Activated CD8-positive, alpha-beta memory T cell treated with anti-CD3 and anti-CD28 coated beads for 4 hours (primary cell): ENCODE measurements at places on chromosomes 4 and X.

- no peak for DNase-seq
These were observed 97.1 kb upstream of the MAML3 start for GRCh38 chr4:140250989-140251552.

DNA sequence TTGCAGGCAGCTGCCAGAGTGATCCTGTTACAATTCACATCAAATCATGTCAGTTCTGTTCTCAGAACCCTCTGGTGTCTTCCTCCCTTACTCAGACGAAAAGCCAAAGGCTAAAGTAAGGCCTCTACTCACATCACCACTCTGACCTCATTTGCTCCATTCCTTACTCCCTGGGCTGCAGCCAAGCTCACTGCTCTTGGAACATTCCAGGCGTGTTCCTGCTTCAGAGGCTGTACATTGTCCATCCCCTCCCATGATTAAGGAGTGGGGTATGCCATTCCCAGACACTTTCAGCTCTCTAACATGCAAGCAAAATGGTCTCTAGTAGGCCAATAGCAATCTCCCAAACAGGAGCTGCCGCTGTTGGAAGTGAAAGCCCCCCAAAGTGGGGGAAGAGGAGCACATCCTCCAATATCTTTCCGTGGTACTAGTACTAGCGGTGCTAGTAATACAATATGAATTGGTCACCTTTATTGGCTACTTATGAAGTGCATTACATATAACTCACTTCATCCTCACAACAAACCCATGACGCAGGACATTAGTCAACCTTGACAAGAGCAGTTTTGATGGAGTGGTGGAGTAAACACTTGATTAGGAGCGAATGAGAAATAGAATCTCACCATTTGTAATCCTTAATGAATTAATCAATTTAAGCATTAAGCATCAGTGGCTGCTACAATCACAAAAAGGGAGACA, 15.0 kb downstream of the GAB3 start:
- no peak for DNase-seq

- DNase-seq: no peak
These were observed 2.2 kb downstream of the SOX3 start for GRCh38 chrX:140502491-140503237.

GRCh38 chrX:118329175-118329574, 16.7 kb upstream of the WDR44 start:
- DNase-seq: no peak

DNA sequence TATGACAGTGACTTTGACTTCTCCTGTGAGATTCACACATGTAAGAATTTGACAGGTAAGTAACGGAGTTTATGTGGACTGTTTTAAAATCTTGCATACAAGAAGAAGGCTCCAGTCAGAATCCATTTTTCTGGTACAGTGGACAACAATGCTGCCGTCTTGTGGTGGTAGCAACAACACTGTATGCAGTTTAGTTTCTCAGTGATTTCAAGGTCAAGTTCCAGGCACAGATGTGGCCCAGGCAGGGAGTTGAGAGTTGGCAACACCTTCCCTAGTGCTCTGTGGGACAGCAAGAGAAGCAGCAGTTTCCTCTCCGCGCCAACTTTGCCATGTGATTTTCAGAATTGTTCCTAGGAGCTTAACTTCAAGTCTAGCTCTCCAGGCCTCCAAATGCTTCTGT, 56.0 kb upstream of the STPG2 start:
- DNase-seq: no peak

- no peak for DNase-seq
These were observed 39.8 kb downstream of the SNCA start for GRCh38 chr4:89797117-89797516.

- DNase-seq: no peak
These were observed 814 bp upstream of the LOC101059915 start for GRCh38 chrX:71666240-71667223.

DNA sequence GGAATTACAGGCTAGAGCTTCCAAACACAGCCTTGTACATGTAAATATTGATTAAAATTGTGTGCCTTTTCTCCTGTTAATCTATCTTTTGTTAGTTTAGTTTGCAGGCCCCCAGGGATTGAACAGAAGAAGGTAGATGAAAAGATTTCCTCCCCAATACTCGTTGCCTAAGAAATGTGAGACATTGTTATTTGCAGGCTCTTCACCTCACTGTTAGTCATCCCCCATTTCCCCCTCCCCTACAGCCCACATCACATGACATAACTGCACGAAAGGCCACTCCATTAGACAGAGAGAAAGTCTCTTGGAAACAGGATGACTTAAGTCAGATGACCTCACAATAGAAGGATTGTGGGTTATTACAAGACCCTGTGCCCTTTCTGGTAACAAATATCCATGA, 13.3 kb upstream of the MID1 start:
- DNase-seq: no peak

- no peak for DNase-seq
These were observed 825.7 kb downstream of the TECRL start for GRCh38 chr4:63583561-63583960.

GRCh38 chr4:15651676-15652075, 3.5 kb downstream of the FBXL5 start:
- no peak for DNase-seq

DNA sequence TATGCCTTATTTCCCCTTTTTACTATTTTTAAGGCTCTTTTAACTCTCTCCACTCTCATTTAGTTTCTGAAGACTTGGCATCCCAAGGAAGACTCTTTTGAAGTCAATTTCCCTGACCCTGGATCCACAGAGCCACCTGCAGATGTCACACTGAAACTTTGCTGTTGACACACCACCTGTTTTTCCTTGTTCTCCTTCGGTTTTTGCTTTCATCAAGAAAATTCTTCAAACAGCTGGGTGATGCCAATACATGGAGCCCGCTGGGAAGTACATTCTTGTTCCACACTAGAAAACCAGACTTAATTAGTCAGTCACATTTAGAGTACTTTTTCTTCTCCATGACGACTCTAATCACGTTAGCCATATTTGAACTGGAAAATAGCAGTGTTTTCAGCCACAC, 293.9 kb downstream of the PDGFC start:
- DNase-seq: no peak

- DNase-seq: no peak
These were observed 29.0 kb downstream of the PDHA1 start for GRCh38 chrX:19372547-19373331.

GRCh38 chr4:24731448-24731847, 63.9 kb upstream of the SOD3 start:
- DNase-seq: no peak

DNA sequence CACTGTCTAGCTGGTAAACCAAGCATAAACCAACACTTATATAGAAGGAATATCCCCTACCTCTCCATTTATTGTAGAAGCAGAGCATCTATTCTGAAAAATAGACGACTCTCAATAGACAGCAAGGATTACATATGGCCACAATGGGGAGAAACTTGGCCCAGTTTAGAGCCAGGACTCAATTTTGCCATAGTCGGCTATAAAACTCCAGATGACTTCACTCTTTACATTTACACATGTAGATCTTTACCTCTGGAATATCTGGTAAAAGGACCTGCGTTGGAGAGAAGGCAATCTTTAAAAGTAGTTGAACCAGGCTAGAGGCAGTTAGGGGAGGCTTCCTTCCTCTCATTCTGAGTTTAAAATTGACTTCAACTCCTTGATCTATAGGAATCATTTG, 77.3 kb downstream of the HMGB2 start:
- no peak for DNase-seq

DNA sequence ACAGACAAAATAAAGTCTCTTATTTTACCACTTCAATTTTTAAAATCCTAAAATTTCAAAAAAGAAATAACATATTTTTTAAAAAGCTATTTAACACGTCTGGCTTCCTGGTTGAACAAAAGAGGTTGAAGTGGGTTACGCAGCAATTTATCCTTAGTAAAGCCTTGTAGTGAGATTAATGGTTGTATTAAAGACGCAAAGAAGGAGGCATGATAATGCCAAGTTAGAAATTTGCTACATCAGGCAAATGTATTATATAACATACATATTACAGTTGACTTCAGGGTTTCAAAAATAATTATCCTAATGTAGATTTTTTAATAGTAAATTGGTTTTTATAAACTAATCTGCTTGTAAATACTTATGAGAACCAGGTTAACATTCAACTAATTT, 35.3 kb downstream of the ANKRD17 start:
- no peak for DNase-seq

- DNase-seq: no peak
These were observed 2.0 kb upstream of the FGB start for GRCh38 chr4:154560824-154561231.

- no peak for DNase-seq
These were observed 227.7 kb downstream of the C4orf33 start for GRCh38 chr4:129323658-129324057.

- no peak for DNase-seq
These were observed 44.3 kb downstream of the BMPR1B start for GRCh38 chr4:94802091-94802490.

GRCh38 chr4:110512901-110513300, 36.9 kb downstream of the ENPEP start:
- DNase-seq: no peak

DNA sequence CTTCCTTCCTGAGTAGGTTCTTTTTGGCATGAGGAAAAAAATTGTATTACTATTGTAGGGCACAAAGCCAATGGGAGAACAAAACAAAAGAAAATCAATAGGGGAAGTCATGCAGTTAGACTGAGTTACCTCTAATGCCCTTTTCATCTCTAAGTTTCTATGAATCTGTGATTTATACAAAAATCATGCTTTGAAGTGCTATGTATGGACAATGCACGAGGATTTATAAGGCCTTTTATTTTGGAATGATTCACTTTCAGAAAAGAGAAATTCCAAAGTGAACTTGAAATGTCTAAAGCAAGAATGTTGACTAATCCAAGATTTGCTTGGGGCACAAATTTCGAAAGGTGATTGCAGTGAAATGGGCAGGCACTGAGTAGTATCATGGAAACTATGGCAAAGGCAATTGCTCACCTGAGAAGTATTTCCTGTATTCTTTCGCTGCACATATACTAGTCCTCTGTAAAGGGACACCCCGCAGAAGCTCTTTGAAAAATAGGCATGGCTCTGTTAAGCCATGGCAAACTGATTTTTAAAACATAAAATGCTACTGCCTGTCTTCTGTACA, 52.8 kb downstream of the ADGRG4 start:
- DNase-seq: no peak

GRCh38 chr4:47483745-47484144, 1.3 kb upstream of the ATP10D start:
- DNase-seq: no peak

DNA sequence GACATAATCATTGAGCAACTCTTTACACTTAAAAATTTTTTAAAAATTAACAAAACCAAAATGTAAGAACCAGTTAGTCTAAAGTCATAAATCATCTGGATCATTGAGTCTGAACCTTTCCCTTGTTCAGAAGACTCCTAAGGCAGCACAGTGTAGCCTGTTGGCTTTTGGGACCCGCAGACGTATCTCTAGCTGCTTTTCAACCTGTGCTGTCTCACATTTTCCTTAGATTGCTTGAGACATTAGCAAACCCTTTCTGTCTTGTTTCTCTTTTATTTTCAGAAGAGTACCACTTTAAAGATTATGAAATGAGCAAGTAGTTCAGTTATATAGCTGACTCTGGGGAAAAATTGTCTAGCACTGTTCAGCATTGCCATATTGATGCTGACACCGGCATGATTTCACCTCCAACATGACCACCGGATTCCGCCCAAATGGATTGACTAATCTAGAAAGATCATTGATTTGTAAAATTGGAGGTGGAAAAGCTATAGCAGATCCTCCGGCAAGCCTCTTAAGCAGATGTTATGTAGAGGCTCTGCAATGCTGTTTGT, 8.9 kb downstream of the TCEANC start:
- no peak for DNase-seq

DNA sequence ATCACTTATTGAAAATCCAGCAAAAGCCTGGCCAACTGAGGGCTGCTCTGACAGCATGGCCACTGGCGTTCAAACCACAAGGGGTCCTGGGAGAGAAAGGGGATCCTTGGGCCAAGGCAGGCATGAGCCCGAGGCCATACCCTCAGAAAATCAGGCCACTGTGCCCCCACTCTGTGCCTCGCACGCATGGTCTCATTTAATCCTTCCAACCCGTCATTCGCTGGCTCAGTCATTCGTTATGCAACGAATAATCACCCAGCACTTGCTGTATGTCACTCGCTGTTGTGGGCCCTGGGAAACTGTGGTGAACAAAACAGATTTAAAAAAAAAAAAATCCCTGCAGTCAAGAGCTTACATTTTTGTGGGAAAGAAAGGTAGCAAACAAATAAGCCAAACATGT, 112.7 kb downstream of the BCOR start:
- DNase-seq: no peak

GRCh38 chrX:133670383-133670782, 255.1 kb upstream of the GPC4 start:
- DNase-seq: no peak

- DNase-seq: no peak
These were observed 46.9 kb upstream of the SLC39A8 start for GRCh38 chr4:102392033-102392744.

DNA sequence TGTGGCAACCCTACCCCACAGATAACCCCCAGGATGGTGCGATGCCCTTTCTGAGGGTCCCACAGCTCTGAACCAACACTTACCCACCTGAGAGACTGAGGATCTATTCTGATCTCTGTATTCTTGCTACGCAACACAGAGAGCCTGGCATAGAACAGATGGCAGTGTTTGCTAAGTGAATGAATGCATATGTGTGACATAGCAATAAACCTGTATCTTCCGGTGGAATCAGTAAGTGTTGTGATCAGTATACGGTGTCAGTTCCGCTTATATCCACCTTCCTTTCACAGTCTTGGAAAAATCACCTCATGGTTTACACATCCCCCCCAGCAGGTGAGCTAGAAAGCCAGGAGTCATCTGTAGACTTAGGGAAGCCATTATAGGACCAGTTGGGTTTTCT, 5.9 kb upstream of the HSD17B10 start:
- no peak for DNase-seq

DNA sequence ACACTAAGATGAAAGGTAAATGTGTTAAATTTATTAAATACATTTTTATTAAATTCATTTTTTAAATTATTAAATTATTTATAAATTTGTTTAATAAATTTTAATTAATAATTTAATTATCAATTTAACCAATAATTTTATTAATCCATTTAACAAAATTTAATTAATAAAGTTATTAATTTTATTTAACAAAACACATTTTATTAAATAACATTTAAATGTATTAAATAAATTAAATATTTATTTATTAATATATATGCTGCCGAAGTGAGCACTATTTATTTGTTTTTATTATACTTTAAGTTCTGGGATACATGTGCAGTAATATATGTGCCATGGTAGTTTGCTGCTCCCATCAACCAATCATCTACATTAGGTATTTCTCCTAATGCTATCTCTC, 719.5 kb downstream of the TRIML1 start:
- DNase-seq: no peak

DNA sequence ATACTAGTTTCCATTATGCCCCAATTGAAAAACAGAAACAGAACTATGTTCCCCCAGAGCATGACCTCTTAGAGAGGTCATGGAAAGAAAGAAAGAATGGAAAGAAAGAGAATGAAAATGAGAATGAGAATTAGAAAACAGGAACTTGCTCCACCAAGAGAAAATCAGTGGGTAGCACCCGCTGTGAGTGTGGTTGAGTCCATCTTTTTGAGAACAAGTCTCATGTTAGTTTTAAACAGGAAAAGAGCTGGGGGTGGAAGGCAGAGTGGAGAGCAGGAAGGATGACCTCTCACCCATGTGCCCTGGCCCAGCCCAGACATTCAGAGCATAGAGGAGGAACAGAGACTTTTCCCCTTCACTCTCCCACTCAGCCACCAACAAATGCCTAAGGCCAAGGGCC, 4.9 kb downstream of the GSX2 start:
- DNase-seq: no peak

GRCh38 chr4:142242156-142242555, 603.9 kb downstream of the INPP4B start:
- no peak for DNase-seq
